ENCODE measurements at places on chromosomes 6 and 20.
A peak's percentile ranks its signal among the peaks of the same experiment; 100 is the strongest.

DNA sequence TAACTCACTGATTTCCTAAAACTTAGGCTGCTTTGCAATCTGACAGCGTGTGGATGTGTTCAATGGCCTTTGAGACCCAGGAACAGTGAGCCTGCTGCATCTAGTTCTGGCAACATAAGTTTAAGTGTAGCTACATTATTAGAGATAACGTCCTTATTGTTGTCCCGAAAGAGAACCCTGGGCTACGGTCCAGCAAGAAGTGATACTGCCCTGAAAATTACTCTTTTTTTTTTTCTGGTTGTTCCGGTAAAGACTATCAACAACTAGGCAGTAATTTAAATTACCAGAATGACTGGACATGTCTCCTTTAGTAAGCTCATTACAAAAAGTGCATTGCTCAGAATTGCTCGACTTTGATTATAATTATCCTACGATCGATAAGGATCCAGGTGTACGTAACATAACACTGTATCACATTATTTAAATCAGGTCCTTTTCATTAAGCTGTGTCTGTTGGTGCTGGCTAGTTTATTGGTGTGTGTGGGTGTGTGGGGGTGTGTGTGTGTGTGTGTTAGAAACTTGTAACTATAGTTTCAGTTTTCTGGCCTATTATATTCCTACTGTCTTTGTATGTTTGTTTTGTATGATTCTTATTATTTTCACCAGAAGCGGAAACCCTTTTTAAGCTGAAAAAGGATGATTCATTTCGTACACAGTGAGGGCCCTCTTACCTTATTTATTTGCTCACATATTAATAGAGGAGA, 3.0 kb downstream of the TSHZ2 start:
- no peak for DNase-seq

- DNase-seq, result peak; percentile 40
These were observed at the start of gene TRAM2 for GRCh38 chr6:52577022-52577777. TRAM2 (minus strand) TSS chr6:52577060; CDS start chr6:52576915, 145 bp downstream.

DNA sequence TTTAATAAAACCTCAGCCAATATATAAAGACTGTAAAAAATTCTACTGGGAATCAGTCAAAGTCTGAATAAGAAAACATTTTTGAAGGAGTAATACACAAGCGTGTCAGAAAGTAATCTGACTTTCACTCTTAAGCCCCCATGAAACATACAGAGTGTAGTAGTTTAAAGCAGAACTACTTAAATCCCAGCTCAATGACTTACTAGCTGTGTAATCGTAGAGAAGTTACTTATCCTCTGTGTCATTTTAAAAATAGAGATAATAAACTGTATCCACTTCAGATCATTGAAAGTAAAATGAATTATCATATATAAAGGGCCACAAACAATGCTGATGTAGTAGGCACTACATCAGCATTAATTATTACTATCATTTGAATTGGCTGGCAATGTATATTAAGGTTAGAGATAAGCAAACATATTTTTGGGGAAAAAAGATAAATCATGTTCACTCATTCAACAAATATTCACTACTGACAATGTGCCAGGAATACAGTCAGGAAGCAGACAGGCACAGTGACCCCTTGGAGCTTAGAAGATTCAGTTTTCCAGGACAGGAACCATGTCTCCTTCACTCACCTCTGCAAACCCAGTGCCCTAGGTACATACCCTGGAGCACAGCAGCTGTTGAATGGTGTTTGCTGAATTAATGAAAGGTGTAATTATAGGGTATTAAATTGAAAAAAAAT, 14.4 kb downstream of the REPS1 start:
- no peak for DNase-seq

- no peak for DNase-seq
These were observed 53.2 kb downstream of the RAMACL start for GRCh38 chr6:166533205-166533824.

DNA sequence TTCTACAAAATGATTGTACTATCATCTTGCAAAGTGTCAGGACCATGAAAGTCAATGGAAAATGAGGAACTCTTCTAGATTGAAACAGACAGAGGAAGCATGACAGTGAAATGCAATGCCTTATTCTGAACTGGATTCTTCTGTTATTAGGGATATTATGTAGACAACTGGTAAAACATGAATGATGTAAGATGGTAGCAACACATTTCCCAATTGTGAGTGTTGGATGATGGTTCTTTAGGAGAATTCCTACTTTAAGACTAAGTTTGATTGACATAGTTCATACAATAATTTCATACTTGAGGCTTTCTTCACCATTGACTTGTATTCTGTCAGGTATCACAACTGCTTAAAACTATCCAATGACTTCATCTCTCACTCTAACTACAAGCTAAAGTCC, 4.5 kb downstream of the UBE3D start:
- DNase-seq, result no peak

- no peak for DNase-seq
These were observed 609 bp downstream of the MYL9 start for GRCh38 chr20:36541768-36542488.

GRCh38 chr6:3307436-3307835, 48.7 kb downstream of the PSMG4 start:
- DNase-seq, result no peak

GRCh38 chr20:38217791-38218565, 42.6 kb downstream of the KIAA1755 start:
- no peak for DNase-seq

- DNase-seq, result no peak
These were observed 9.9 kb downstream of the NRN1 start for GRCh38 chr6:5996714-5997419.

- no peak for DNase-seq
These were observed 398.8 kb downstream of the ESR1 start for GRCh38 chr6:152206072-152206818.

DNA sequence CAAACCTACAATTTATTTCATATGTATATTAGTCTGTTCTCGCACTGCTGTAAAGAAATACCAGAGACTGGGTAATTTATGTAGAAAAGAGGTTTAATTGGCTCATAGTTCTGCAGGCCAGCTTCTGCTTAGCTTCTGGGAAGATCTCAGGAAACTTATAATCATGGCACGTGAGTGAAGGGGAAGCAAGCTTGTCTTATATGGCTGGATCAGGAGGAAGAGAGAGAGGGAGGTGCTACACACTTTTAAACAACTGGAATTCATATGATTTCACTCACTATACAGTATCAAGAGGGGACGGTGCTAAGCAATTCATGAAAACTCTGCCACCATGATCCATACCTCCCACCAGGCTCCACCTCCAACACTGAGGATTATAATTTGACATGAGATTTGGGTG, 29.9 kb downstream of the PHACTR2 start:
- no peak for DNase-seq

DNA sequence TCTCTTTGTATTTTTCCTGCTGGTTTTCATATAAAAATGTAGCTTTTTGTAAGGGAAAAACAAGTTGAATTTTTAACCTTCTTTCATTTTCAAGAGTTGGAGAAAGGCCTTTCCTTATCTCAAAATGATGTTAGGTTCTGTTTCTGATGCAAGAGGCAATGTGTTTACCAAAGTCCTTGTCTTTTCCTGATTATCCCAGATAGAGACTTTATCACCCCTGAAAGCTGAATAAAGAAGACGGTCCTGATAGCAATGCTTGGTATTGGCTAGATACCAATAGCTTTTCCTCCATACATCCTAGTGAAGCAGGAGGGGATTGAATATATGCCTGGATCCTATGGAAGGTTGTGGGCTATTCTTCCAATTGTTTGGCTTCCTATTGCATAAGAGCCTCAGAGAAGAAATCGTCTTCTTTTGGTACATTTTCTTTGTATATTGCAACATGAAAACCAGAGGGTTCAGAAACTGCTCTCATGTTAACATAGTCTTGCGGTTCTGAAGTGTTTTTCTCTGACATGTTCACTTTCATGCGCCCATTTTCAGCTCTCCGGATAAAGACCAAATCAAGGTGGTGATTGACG, 5.5 kb downstream of the PNLDC1 start:
- no peak for DNase-seq

- no peak for DNase-seq
These were observed 9.8 kb downstream of the MMUT start for GRCh38 chr6:49453221-49453620.

GRCh38 chr20:24291014-24291413, 178.4 kb upstream of the SYNDIG1 start:
- DNase-seq, result no peak

- DNase-seq, result no peak
These were observed 15.1 kb downstream of the BMP7 start for GRCh38 chr20:57251344-57251743.

GRCh38 chr6:79571030-79571367, 33.8 kb upstream of the LCA5 start:
- no peak for DNase-seq

- DNase-seq, result no peak
These were observed 117.6 kb downstream of the DST start for GRCh38 chr6:56524891-56525703.

GRCh38 chr6:140857739-140858380, 1274.9 kb upstream of the GJE1 start:
- no peak for DNase-seq

GRCh38 chr6:122792766-122793165, 3.7 kb downstream of the SMPDL3A start:
- no peak for DNase-seq

GRCh38 chr6:43575105-43575771, 600 bp downstream of the XPO5 start:
- no peak for DNase-seq

- DNase-seq, result no peak
These were observed 139.2 kb upstream of the MMS22L start for GRCh38 chr6:97422171-97422570.

DNA sequence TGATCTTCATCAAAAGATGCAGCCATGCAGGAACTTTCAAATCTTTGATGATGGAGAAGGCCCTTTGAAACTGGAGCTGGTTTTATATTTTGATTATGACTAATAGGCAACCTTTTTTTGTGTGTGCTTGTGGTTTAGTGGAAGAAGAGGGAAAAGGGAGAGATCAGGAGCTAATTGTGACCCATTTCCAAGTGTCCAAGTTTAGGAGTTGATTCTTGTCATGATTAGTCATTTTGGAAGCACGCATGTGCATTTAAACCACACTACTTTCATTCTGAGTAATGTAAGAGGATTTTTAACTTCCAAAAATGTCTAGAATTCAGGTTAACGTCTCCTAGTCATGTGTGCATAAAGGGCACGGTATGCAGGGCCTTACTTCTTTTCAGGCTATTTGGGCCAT, 3.5 kb downstream of the FOXO3 start:
- no peak for DNase-seq

DNA sequence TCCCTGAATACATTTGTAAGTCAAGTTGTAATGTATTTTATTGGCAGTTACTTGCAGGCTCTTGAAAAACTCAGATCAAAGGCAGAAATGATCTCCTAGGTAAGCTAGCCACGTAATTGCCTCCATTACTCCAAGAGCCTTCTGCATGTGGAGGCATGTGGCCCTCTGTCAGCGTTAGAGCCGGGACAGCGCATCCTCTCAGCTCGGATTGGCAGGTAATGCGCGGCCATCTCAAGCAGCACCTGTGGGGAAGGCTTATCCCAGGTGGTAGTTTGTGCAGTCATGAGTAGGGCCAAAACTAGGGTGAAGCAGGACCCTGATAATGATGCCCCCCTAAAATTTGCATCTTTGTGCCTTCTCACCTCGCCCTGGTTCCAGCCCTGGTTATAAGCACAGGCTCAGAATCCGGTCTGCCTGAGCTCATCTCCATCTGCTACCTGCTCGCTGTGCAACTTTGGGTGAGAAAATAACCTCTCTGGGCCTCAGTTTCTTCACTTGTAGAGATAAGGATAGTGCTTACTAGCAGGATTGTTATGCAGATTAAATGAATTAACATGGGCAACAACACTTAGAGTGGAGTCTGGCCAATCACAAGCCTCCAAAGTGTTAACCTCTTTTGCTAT, 157.5 kb upstream of the PMEPA1 start:
- DNase-seq, result no peak

GRCh38 chr6:165040440-165040839, 269.0 kb downstream of the C6orf118 start:
- DNase-seq, result no peak

DNA sequence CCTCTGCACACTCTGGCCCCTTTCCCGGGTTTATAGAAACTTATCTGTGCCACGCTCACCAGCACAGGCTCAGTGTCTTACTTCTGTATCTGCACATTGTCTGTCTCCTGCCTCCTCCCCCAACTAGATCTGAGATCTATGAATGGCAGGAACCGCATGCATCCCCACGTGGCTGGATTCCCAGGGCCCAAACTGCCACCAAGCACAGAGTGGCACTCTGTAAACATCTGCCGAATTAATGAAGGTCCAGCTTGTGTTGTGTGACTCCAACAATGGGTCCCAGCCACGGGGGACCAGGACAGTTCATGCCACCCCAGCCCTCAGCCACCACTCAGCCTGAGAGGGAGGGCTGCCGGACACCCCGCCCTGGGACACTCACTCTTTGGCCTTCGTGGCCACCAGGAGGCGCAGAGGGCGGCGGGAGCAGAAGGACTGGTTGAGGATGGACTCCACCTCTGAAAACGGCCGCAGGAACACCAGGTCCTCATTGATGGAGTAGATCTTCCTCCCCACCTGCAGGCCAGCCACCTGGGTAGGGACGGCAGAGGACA, 171.1 kb downstream of the PREX1 start:
- DNase-seq, result no peak

DNA sequence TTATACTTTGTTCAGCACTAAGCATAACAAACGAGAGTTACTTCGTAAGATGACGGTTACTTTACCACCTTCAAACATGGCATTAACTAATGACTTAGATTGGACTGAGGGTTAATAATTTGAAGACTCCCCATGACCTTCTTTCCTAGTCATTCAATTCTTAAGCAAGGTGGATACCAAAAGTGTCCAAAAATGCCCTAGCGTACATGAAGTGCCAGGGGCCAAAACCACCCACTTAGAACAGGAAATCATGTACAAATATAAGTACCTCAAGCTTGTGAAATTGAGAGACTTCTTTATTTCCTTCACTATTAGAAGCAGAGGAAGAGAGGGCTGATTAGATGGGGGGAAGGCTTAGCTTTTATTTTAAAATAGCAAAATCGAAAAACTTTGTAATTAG, 166.4 kb downstream of the ATXN1 start:
- no peak for DNase-seq

DNA sequence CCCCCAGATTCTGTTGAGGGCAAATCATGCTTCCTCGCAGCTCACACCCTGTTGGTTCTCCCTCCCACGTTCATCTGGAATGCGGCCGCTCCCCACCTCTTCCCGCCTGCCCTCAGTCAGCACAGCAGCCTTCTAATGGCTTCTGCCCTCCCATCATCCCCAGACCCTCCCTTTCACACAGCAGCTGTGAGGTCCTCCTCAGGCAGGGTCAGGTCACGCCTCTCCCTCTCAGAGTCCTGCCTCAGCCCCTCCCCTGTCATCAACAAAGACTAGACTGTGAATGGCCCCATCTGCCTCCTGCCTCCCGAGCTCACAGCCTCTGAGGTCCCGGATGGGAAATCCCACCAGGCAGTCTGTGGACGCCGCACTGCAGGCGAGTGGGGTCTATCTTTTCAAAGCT, 7.9 kb upstream of the BHLHE23 start:
- DNase-seq, result no peak

DNA sequence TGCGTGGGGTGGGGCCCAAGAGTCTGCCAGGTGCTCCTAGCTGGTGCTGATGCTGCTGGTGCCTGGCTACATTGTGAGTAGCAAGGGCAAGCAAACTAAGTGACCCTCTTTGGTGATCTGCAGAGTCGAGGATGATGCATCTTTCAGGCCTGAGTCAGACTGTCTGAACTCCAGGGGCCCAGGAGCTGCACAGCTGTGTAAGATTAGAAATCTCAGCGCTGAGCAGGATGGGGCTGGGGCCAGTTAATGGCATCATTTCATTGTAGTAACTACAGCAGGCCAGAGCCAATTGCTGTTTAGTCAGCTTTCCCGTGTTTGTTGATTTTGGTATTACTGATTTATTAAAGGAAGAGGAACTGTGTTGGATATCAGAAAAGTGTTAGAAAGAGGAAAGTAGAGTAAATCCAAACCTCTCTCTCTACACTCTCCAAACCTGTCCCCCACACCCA, 365.2 kb downstream of the PAX1 start:
- DNase-seq, result no peak
